Stimulated activated CD8-positive, alpha-beta memory T cell treated with anti-CD3 and anti-CD28 coated beads, Interleukin-15, amount 100 ng/mL, for 1 hour (primary cell): ENCODE measurements at places on chromosomes 16 and 17.

DNA sequence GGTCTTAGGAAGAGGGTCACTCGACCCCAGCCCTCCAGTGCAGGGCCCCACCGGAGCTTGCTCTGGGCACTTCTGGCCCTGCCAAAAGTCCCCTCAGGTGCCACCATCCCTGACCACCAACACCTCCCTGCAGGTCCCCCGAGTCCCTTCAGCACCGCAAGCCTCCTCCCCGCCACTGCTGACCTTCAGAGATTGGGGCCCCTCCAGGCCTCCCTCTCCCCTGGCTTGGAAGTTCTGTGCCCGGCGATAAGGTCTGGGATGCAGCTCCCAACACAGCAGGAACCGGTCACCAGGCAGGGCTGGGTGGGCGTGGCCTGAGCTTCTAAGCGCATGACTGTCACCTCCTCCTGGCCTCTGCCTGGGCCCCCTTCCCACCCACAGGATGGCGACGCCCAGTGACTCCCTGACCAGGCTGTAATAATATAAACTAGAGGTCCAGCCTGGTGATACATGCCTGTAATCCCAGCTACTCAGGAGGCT is 11.2 kb downstream of the PIEZO1 start:
- no peak for DNase-seq

- no peak for DNase-seq
These were observed 702 bp upstream of the WNT3 start for GRCh38 chr17:46818929-46819859.

GRCh38 chr16:66357523-66357928 is 9.0 kb upstream of the CDH5 start:
- no peak for DNase-seq

GRCh38 chr17:57745242-57745641 is at the start of gene CCDC182:
Gene CCDC182 (minus strand): TSS chr17:57745299. CDS start chr17:57745272, 27 bp downstream.
- no peak for DNase-seq

- no peak for DNase-seq
These were observed 5.4 kb upstream of the TOP2A start for GRCh38 chr17:40422990-40423633.

DNA sequence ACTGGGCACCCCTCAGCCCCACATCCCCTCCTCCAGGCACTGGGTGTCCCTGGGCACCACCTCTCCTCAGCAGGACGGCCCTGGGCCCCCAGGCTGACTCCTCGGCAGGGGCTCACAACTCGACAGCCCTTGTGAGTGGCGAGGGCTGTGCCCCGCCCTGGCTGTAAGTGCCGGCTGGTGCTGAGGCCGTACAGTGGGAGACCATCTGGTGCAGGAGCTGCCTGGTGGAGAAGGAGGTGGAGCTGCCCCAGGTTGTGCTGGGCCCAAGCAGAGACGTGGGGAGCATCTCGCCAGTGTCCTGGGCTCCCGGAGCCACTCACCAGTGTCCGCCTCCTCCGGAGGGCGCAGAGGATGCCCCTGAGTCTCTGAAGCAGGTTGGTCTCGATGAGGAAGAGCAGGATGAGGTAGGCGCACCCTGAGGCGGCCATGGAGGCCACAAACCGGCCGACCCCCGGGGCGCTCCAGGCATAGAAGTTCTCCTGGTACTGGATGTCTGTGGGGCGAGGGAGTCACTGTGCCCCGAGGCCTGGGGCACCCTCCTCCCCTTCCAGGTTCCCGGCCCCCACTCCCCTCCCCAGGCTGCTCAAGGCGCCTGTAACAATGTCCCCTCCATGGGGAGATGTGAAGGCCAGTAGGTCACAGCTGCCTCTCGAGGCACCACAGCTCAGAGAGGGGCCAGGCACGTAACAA is 15.1 kb upstream of the RNPS1 start:
- no peak for DNase-seq

- DNase-seq = no peak
These were observed 6.4 kb upstream of the ZNF750 start for GRCh38 chr17:82846061-82846691.

GRCh38 chr17:31236712-31237111 is 60.3 kb downstream of the OMG start:
- DNase-seq = no peak

- no peak for DNase-seq
These were observed 2.3 kb downstream of the TEDC2 start for GRCh38 chr16:2462031-2462866.

DNA sequence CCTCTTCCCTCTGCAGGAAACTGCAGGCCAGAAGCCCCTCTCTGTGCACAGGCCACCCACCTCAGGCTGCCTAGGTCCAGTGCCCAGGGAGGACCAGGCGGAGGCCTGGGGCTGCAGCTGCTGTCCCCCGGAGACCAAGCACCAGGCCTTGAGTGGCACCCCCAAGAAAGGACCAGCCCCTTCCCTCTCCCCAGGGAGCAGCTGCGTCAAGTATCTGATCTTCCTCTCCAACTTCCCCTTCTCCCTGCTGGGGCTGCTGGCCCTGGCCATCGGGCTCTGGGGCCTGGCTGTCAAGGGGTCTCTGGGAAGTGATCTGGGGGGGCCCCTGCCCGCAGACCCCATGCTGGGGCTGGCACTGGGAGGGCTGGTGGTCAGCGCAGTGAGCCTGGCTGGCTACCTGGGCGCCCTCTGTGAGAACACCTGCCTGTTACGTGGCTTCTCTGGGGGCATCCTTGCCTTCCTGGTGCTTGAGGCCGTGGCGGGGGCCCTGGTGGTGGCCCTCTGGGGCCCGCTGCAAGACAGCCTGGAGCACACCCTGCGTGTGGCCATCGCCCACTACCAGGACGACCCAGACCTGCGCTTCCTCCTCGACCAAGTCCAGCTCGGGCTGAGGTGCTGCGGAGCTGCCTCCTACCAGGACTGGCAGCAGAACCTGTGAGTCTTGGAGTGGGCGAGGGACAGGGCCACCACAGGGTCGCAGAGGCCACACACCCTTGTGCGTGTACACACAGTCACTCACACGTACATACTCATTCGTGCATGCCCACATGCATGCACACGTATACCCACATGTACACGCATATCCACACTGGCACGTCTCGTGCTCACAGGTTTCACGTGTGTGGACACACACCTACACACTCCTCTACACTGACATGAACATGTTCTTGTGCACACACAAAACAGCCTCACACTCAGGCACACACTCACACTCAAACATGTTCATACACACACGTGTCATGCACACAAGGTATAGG is 8.3 kb downstream of the TSPAN10 start:
- DNase-seq = no peak

- DNase-seq = no peak
These were observed 12.4 kb upstream of the TIMP2 start for GRCh38 chr17:78937561-78937960.

GRCh38 chr16:53018834-53019416 is 33.8 kb downstream of the CHD9NB start:
- DNase-seq = no peak

DNA sequence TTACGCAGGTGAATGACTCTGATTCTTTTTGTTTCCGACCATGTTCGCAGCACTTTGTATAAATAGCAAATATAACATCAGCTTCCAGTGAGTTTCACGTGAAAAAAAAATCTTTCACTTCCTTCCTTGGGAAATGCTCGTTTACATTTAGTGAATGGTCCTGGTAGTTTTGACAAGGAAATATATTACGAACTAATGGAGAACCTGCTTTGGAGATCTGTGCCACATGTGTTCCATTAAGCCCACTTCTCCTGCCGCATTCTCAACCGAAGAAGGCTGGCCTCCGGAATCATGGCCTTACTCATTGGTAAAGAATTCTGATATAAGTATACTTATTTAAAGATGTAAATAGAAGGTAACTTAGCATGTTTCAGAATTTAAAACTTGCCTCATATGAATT is 3.6 kb downstream of the CRAMP1 start:
- no peak for DNase-seq

- no peak for DNase-seq
These were observed 8.7 kb upstream of the ARHGAP23 start for GRCh38 chr17:38419508-38419981.

DNA sequence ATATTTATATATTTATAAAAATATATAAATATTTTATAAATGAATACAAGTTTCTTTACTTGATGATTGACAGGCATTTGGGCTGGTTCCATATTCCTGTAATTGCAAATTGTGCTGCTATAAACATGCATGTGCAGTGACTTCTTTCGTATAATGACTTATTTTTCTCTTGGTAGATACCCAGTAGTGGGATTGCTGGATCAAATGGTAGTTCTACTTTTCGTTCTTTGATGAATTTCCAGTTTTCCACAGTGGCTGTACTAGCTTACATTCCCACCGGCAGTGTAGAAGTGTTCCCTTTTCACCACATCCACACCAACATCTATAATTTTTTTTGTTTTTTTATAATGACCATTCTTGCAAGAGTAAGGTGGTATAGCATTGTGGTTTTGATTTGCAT is 7.8 kb downstream of the ACSM2B start:
- no peak for DNase-seq

- no peak for DNase-seq
These were observed 12.4 kb upstream of the ZNF19 start for GRCh38 chr16:71501547-71501946.

- DNase-seq = peak; percentile 14
These were observed 229.8 kb downstream of the CPPED1 start for GRCh38 chr16:12573730-12574383.

- no peak for DNase-seq
These were observed 5.7 kb upstream of the KRT13 start for GRCh38 chr17:41511116-41511515.

DNA sequence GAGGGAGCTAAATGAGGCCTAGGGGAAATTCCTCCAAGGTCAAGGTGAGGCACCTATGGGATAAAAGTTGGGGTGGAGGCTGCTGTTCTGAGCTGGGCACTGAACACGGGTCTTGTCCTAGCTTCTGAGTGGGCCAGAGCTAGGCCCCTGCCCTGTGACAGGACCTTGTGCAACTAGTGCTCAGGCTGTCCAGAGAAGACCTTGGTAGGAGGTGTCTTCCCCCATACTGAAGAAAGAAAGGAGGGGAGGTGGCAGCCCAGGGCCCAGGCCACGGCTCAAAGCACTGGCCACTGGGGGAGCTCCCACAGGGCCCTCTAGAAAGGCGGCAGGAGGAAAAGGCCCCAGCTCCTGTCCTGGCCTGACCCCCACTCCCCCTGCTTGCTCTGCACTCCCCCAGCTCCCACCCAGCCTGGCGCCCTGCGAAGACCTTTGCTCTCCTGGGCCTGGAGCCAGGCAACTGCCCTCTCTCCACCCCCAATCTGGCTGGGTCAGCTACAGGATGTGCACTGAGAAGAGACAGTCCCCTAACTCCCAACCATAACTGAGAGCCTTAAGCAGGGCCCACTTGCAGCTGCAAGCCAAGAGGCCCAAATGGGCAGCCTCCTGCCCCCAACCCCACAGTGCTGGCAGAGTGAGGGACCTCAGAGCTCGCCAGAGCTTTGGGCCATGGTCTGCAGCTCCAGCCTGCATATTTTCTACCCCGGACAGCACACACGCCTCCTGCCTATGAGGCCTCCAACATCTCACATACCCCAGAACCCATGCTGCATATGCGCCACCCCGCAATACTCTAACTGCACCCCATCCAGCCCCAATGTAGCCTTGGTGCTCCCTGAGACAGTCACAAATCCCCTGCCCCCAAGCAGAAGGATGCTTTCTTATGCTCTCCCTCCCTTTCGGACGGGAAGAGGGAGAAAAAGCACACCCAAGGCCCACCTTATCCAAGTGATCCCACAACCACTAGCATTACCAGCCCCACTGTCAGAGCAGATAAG is 15.3 kb downstream of the HSD11B2 start:
- no peak for DNase-seq

DNA sequence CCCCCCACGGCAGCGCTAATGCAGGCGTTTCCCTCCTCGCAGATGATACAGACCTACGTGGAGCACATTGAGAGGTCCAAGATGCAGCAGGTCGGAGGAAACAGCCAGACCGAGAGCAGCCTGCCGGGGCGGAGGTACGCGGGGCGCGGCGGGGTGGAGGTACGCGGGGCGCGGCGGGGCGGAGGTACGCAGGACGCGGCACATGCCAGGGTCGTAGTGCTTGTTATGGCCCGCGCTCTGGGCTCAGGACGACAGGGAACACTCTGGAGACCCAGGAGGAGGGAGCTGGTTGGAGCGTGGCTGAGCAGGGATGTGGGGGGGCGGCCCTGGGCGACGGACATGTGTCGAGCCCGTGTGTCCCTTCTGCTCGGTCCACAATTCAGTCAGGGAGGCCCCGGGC is 23.4 kb downstream of the MAPK8IP3 start:
- no peak for DNase-seq

DNA sequence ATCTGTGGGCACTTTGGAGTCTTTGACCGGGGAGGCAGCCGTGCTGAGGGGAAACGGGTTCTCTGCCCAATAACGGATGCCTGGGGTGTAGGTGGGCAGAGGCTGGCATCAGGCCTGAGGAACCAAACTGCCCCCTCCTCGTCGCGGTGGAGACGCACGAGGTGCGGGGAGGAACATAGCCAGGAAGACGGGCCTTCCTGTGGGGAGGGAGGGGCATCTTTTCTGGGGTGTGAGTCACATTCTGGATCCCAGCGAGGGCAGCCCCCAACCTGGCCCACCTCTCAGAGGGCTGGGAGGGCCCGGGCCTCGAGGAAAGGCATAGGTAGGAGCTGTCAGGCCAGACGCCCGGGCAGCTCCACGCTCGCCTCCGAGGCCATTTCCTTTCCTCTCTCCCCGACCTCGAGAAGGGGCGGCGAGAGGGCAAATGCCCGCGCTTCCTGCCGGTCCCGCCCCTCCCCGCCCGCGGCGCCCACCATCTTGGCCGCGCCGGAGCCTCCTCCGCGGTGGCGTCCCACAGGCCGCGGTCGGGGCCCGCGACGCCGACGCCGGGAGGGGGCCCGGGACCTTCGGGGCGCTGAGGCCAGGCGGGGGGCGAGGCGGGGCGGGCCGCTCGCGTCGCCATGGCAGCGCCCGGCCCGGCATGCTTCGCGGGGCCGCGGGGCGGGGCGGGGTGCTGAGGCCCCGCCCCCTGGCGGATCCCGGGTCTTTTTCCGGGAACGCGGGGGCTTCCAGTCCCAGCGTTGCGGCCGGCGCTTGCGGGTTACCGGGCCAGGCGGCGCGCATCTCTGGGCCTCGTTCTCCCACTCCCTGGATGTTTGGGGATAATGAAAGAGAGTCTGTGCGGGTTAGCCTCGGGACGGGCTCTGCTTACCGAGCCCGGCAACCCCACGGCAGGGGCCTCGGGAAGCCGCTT is 13.2 kb downstream of the RAI1 start:
- DNase-seq = peak; percentile 33

DNA sequence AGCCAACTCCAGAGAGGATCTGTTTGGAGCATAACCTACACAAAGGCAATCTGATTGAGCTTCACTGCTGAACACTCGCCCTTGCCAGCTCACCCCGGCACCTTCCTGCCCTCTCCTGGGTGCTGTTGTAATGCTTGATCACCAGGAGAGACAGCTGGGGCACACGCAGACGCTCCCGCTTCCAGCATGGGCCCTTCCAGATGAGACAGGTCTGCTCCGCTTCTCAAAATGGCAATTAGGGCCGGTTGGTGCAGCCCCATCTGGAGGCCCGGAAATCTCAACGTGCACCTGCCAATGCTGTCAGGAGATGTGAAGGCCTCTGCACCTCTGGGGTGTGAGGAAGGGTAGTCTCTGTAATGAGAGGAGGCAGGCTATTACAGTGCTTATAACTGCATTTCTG is 206.1 kb downstream of the ABCC12 start:
- DNase-seq = no peak

DNA sequence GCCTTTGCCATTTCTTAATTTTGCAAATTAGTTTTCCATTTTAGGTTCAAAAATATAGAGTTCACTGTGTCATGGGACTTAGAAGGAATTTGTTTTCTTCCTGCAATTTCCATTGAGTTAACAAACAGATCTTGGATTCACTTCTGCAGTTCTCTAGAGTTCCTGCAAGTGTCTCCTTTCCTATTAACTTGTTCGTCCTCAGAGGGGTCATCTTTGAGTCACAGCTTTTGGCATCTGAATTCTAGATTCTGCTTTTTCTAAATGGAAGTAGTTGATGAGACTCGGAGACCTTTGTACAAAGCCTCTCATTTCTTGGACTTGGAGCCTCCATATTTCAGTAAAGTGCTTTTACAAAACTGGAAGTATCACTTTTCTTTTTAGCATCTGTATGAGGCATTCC is 323.3 kb downstream of the BCAS3 start:
- DNase-seq = no peak
